ENCODE measurements at places on chromosomes 4 and X.

DNA sequence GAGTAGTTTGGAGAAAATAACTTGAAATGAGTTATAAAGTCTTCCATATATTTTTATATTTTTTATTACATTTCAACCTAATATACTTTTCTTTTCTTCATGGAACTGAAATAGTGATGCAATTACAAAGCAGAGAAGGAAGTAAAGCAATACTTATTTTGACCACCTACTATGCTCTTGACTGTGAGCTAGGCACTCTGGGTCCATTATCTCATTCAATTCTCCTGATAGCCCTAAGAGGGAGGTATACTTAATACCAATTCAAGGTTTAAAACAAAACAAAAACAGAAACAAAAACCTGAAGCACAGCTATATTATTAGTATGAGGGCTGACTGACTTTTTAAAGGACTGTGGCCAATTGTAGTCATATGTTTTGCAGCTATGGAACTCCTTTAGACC lies 193.5 kb downstream of the MAD2L1 start:
- no peak for DNase-seq

GRCh38 chr4:119933606-119934005 lies 133.0 kb downstream of the MAD2L1 start:
- DNase-seq = no peak

- DNase-seq = no peak
These were observed 199.2 kb downstream of the APBB2 start for GRCh38 chr4:41015016-41015675.

DNA sequence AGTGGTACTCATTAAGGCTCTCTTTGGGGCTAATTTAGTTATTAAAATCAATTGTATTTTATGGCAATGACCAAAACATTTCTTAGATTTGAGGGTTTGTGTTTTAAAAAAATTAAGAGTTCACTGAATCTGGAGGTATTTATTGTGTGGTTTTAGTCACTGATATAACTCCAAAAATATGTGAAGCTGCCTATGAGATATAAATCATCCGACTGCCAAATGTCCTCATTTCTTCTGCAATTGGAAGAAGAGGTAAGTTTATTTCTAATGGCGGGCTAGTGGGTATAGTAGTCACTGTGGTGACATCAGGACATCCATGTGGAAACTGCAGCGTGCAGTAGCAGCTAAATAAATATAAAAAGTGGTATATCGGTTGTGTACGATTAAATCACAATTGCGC lies 205.5 kb downstream of the MID1 start:
- DNase-seq = no peak

DNA sequence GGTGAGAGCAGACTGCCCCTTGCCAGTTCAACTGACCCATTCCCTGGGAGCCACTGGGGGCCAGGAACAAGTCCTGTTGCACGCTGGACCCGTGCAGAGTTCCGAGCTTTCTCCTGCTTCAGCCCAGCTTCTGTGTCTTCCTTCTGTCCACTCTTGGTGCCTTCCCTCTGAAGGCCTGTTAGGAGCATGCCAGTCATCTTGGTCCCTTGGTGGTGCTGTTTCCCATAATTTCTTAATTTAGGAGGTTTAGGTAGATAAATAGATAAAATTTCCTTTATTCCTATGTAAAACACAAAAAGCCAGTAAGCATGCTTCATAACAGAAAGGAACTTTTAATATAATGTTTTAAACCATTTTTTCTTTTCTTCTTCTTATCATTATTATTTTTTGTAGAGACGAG lies 672.7 kb downstream of the CCSER1 start:
- no peak for DNase-seq

- DNase-seq = no peak
These were observed 125.9 kb upstream of the KLHL4 start for GRCh38 chrX:87391742-87392141.

- DNase-seq = no peak
These were observed 722 bp downstream of the NAAA start for GRCh38 chr4:75939890-75940691.

DNA sequence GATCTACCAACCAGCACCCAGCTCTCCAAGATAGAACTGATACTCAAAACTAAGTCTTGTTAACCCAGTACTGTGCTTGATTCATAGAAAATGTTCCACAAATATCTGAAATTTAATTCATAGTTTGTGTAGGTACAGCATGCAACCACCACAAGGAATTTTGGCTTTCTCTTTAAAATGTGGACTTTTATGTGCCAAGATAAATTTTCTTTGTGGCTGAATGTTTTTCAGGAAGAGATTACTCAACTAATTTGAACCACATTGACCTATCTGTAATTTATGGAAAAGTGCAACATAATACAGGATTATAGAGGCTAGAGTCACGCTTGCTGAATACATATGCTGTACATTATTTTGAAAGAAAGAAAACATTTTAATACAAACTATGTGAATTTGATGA lies 730.8 kb downstream of the IL1RAPL1 start:
- no peak for DNase-seq

DNA sequence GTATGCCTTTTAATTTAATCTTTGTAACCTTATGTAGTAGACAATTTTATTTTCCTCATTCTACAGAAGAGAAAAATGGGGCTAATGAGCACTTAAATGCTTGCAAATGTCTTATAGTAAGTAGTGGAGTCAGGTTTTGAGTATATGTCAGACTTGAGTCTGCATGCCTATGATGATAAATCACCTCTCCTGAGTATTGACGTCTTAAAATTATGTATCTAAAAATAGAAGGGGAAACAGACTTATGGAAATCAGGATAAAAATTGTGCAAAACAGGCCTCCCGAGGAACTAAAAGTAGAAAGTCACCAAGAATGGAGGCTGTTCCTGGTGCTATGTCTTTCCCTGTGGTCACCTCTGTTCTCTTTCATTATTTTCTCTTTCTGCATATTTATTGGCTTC lies 92.7 kb downstream of the STIM2 start:
- DNase-seq = no peak

DNA sequence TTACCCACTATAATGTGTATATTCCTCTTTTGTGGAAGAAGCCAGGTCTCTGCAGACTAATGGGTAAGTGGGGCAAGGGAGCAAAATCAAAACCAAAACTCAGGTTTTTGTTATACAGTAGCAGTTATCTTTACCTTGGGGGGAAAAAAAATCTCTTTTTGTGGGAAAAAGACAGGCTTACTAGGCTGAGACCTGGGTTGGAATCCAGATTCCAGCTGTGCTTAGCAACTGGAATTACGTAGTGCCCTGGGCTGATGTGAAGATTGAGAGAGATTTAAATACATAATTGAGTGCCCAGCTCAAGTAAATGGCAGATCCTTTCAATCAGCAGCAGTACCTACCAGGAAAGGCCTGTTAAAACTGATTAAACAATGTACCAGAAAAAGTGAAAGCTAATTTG lies 15.4 kb upstream of the SCD5 start:
- no peak for DNase-seq

GRCh38 chrX:81195712-81196111 lies 6.0 kb downstream of the HMGN5 start:
- no peak for DNase-seq

- peak; percentile 91 for DNase-seq
These were observed 956 bp downstream of the SORCS2 start for GRCh38 chr4:7193030-7193958.

DNA sequence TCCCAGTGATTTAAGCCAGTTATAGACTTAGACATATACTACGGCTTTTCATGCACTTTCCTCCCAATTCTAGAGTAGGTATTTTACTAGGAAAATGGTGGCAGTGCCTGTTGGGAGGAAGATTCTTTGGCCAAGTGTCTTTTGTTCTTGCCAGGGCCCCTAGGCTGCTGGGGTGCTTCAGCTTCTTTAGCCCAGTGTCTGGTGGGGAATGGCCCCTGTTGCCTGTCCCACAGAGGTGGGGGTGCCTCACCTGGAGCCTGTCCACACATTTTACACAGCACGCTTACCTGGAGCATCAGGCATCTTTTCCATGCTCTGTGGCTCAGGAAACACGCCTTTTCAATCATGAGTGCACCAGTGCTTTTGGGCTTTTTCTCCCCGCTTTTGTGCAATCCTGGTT lies 33.2 kb upstream of the MSANTD1 start:
- DNase-seq = no peak

DNA sequence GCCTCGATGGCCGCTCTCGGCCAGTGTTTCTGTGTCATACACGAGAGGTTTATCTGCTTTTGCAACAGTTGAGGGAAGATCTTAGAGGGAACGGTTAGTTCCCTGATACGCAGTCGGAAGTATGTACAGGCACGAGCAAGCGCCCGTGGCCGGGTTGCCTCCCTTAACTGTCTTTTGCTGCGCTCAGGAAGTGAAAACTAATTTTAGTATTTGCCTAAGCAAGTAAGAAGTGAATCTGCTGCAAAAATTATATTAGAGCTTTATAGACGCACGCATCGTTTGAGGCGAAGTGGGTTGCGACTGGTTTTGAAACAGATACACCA lies 695 bp downstream of the MTM1 start:
- DNase-seq = no peak

DNA sequence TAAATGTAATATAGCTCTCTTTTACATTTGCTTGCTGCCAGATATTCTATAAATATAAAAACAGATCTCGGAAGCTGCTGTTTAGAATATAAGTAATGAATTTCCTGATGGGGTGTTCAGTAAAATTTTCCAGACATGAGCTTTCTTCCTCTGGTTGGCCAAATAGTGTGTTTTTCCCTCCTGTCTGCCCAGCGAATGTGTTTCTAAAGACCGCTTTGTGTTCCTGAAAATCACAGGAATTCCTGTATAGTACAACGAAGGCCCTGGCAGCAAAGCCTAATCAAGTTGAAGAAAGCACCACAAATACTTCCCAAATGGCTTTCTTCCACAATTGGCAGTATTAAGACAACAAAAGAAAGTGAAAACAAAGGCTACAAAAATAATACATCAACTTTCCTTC lies 494.1 kb downstream of the INPP4B start:
- DNase-seq = no peak

GRCh38 chr4:150297861-150298474 lies 219.7 kb downstream of the DCLK2 start:
- DNase-seq = no peak

GRCh38 chr4:93879919-93880318 lies 51.4 kb downstream of the ATOH1 start:
- DNase-seq = no peak

DNA sequence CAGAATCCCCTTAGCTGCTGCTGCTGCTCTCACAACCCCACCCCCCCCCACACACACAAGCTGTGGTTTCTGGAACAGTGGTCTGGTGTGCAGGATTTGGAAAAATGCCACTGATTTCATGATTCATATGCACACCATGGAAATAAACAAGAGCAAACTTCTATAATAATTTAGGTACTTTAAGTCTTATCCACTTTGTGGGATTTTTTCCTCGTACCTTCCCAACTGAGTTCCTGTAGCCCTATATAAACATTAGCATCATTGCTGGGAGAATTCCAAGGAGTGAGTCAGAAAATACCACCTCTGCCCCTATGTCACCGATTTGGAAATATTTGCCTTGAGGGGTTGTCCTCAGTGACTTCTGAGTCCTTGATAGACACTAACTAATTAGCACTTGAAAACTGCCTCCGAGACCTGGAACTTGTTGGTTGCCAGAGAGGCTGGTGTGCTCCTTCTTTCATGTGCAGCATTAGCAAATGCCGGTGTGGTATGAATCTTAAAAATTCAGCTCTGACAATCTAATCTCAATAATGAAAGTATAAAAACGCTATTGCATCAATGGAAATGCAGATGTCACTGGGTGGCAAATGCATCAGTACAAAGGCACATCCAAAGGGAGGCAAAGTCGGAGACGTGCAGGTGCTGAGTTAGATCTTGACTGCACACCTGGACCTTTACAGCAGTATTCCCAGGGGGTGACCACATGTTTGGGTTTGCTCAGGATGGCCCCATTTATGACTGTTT lies 61.8 kb downstream of the CPE start:
- DNase-seq = no peak

DNA sequence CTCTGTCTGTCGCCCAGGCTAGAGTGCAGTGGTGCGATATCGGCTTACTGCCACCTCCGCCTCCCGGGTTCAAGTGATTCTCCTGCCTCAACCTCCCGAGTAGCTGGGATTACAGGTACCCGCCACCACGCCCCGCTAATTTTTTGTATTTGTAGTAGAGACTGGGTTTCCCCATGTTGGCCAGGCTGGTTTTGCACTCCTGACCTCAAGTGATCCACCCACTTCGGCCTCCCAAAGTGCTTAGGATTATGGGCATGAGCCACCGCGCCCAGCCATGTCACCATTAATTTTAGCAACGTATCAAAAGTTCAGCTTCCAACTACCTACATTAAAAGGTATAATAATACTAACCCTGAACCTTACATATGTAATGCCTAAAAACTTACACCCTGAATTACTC lies 940 bp upstream of the UTP3 start:
- no peak for DNase-seq

- DNase-seq = no peak
These were observed 46.1 kb upstream of the FAM9C start for GRCh38 chrX:13090339-13091110.

- no peak for DNase-seq
These were observed 38.0 kb upstream of the ADGRL3 start for GRCh38 chr4:61162116-61162515.

- DNase-seq = no peak
These were observed 70.7 kb downstream of the PPP3CA start for GRCh38 chr4:101276661-101277060.

- DNase-seq = no peak
These were observed 476.7 kb upstream of the ATOH1 start for GRCh38 chr4:93351846-93352245.

- no peak for DNase-seq
These were observed 69.6 kb upstream of the APOOL start for GRCh38 chrX:84933956-84934556.

DNA sequence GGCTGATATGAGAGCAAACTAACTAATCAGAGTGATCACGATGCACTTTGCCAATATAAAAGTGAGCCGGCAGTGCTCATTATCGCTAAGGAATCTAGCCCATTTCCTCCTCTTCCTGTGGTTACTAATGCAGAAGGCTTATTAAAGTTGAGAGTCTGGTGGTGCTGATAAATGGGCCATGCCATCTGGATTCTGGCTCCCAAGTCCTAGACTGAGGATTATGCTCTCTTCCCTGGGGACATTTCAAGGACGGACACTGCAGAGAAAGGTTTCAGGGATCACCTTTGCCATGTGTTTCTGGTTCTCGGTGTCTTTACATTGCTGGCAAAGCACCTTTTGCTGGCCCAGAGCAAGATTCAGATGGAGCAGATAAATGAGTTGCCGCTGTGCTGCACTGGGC lies 85.3 kb downstream of the RTL5 start:
- DNase-seq = no peak

DNA sequence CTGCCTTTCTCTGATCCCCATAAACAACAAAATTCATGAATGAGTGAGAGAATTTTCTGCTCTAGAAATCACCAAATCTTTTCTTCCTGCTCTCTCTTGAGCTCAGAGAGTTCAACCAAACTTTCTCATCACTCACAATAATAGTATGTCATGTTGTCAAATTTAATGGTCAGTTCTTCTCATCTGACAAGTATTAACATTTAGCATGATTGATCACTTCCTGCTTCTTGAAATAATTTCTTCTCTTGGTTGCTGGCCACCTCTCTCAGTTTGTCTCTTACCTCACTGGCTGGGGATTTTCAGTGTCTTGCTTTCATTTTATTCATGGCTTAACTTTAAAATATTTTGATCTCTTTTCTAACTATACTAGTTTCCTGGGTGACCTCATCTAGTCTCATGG lies 25.5 kb upstream of the FGF5 start:
- no peak for DNase-seq

All from vagina (tissue), 2 donors.